ENCODE measurements at places on chromosomes 5 and 9. TPM values are rescaled to one million over a fixed set of nuclear protein-coding genes. Genes with fewer than 3 reads are reported as not detected.

DNA sequence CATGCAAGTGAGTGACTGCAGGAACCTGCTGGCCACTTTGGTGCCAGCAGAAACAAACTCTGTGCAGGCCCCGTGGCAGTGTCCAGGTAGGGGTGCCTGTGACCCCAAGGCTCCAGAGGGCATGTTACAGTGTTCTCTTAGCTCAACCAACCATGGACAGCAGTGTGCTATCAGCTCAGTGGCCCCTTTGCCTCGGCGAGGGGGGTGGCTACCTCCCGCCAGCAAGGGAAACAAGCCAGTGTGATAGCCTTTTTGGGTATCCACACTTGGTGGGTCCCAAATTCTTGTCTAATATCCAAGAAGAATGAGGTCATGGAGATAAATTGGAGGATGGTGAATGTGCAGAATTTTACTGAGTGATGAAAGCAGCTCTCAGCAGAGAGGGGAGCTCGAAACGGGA lies 298.6 kb upstream of the SLC30A5 start:
- no peaks in the 10 kb centered on the region for H3K4me1 ChIP-seq
- DNase-seq, result no peak
- H3K36me3 ChIP-seq, result no peaks in the 10 kb centered on the region
- no peak overlapping the region for H3K27ac ChIP-seq

The OR1J2 gene
- total RNA-seq, result not detected

- no peaks in the 10 kb centered on the region for H3K36me3 ChIP-seq
- H3K27me3 ChIP-seq, result no peaks in the 10 kb centered on the region
- no peak for DNase-seq
- no peak overlapping the region for H3K27ac ChIP-seq
- no peak overlapping the region for H3K4me3 ChIP-seq
These were observed 32.8 kb downstream of the PCDH1 start for GRCh38 chr5:141845371-141845851.

- H3K4me1 ChIP-seq, result no peaks in the 10 kb centered on the region
- H3K36me3 ChIP-seq, result no peaks in the 10 kb centered on the region
- no peak for DNase-seq
- H3K27me3 ChIP-seq, result no peaks in the 10 kb centered on the region
- H3K4me3 ChIP-seq, result no peak overlapping the region
These were observed 62.6 kb upstream of the ERBIN start for GRCh38 chr5:65863747-65864146.

DNA sequence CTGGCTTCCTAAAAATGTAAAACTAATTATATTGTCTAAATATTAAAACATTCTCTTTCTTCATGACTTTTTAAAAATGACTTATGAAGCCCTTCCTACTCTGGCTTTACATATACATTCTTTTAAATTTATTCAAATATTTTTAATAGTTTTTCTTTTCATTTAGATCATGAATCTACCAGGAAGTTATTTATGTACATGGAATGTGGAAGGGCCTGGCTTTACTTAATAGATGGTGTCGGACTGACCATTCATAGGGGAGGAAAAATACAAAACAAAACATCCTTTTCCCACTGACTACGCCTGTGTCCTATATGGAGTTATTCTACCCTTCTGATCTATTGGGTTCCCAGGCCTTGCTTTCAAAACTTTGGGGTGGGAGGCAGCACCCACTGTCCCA lies 129.8 kb downstream of the MACROH2A1 start:
- DNase-seq, result no peak
- H3K4me3 ChIP-seq, result no peak overlapping the region
- H3K27ac ChIP-seq, result no peak overlapping the region
- no peaks in the 10 kb centered on the region for H3K27me3 ChIP-seq
- no peaks in the 10 kb centered on the region for H3K36me3 ChIP-seq
- no peaks in the 10 kb centered on the region for H3K4me1 ChIP-seq

DNA sequence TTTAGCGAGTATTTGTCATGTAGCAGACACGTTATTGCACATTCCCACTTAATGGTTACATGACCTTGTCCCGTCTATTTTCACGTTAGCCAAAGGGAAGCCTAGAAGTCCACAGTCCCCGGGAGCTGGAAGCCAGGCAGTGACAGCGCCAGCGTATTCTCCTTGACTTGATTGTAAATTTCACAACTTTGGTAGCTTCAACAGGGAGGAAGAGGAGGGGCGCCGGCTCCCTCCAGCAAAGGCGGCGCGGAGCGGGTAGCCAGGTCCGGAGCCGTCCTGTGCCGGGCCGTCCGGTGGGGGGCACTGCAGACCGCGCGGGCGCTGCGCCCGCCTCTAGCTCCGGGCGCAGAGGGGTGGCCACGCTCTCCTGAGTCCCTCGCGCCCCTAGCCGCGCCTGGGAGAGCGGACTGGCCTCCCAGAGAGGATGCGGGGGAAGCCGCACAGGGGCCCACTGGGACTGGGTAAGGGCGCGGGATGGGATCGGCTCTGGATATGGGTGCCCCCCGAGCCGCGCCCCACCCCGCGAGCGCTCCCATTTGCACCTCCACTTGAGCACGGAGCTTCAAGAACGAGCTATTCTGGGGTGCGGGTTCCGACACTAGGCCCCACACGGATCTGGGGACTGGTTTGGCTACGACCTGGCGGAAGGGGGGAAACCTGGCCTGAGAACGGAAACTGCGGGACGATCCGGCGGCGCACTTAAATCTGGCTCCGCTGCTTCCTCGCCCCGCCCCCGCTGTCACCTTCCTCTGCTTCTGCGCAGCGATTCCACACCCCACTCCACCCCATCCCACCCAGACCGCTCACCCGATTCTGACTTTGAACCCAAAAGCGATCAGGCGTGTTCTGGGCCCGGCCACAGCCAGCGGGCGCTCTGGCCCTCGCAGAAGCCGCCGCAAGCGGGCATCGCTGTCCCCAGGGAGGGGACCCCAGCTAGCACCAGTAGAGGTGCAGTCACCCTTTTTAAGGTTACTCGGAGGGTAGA lies 23.8 kb downstream of the KLF4 start:
- H3K27ac ChIP-seq, result no peak overlapping the region
- no peaks in the 10 kb centered on the region for H3K36me3 ChIP-seq
- peaks cover 11% of the 10 kb centered on the region for H3K27me3 ChIP-seq
- H3K4me1 ChIP-seq, result peaks cover 10% of the 10 kb centered on the region

GRCh38 chr5:146048994-146049703 lies 56.2 kb downstream of the PLAC8L1 start:
- no peaks in the 10 kb centered on the region for H3K4me1 ChIP-seq
- H3K27ac ChIP-seq, result no peak overlapping the region
- no peaks in the 10 kb centered on the region for H3K36me3 ChIP-seq
- peak; percentile 60 for DNase-seq

DNA sequence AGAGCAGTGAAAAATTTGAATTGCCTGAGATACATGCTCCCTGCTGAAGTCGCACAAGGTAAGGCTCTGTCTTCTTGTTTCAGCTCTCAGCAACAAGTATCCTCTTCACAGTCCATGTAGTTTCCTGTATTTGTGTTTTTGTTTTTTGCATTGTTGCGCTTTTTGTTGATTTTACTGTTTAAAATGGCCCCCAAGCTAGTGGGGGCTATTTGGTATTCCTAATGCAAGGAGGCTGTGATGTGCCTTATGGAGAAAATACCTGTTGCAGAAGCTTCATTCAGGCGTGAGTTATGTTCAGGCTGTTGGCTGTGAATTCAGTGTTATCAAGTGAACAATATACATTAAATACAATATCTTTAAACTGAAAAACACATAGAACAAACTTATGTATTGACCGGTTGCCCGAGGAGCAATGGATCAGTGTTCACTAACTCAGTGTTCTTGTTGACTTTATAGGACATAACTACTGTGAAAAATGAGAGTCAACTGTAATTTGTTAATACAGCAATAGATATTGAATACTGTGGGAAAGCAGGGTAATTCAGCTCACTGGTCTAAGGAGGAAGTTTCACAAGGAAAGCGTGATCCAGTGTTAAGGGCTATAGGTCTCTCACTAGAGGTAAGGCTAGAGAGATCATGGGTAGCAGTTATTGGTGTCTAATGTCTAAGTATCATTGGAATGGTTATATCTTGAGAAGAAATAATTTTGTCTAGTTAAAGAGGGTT lies 150.5 kb downstream of the GCNT1 start:
- DNase-seq, result no peak
- no peak overlapping the region for H3K27ac ChIP-seq
- no peaks in the 10 kb centered on the region for H3K4me1 ChIP-seq

DNA sequence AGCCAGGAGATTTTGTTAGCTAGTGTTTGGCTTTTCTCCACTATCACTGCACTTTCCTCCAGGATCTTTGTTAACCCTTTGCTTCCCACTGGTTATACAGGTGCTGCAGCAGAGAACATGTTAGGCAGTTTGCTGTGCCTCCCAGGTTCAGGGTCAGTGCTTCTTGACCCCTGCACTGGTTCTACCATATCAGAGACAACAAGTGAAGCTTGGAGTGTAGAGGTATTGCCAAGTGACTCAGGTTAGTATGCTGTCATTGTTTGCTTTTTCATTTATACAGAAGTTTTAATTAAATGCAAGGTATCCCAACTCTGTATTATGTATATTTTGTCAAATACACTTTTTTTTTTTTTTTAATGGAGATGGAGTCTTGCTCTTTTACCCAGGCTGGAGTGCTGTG lies 68.4 kb downstream of the GAPVD1 start:
- no peak overlapping the region for H3K27ac ChIP-seq
- no peak overlapping the region for H3K4me3 ChIP-seq
- DNase-seq, result no peak
- peaks cover 8% of the 10 kb centered on the region for H3K4me1 ChIP-seq
- H3K36me3 ChIP-seq, result peaks cover 33% of the 10 kb centered on the region
- H3K27me3 ChIP-seq, result no peaks in the 10 kb centered on the region

- H3K27ac ChIP-seq, result no peak overlapping the region
- H3K36me3 ChIP-seq, result no peaks in the 10 kb centered on the region
- DNase-seq, result no peak
- no peaks in the 10 kb centered on the region for H3K27me3 ChIP-seq
- H3K4me1 ChIP-seq, result no peaks in the 10 kb centered on the region
- H3K4me3 ChIP-seq, result no peak overlapping the region
These were observed 176.4 kb upstream of the ANKRD55 start for GRCh38 chr5:56409331-56410190.

- no peak overlapping the region for H3K27ac ChIP-seq
- H3K4me3 ChIP-seq, result no peak overlapping the region
- H3K4me1 ChIP-seq, result no peaks in the 10 kb centered on the region
- no peaks in the 10 kb centered on the region for H3K27me3 ChIP-seq
- DNase-seq, result peak; percentile 42
These were observed 152.6 kb upstream of the MSX2 start for GRCh38 chr5:174571662-174572397.

DNA sequence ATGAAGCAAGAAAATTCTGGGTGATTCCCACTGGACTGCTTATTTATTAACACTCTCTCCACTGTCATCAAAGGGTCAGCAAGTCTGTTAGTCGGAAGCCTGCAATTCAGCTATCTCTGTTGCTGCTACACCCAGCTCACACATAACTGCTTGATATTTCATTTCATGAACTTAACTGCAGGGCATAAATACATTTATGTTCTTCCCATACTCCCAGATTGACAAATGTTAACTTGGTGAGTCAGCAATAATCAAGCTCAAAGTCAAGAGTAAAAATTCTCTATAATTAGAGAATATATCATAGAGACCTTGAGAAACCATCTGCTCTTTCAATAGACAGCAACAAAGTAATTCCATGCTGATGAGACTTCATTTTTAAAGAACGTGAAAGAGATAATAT lies 198.8 kb downstream of the ADAMTS12 start:
- no peak for DNase-seq
- no peak overlapping the region for H3K4me3 ChIP-seq
- no peaks in the 10 kb centered on the region for H3K36me3 ChIP-seq
